ENCODE measurements at places on chromosomes 16 and 17. TPM values are rescaled to one million over a fixed set of nuclear protein-coding genes. Genes with fewer than 3 reads are reported as not detected.

DNA sequence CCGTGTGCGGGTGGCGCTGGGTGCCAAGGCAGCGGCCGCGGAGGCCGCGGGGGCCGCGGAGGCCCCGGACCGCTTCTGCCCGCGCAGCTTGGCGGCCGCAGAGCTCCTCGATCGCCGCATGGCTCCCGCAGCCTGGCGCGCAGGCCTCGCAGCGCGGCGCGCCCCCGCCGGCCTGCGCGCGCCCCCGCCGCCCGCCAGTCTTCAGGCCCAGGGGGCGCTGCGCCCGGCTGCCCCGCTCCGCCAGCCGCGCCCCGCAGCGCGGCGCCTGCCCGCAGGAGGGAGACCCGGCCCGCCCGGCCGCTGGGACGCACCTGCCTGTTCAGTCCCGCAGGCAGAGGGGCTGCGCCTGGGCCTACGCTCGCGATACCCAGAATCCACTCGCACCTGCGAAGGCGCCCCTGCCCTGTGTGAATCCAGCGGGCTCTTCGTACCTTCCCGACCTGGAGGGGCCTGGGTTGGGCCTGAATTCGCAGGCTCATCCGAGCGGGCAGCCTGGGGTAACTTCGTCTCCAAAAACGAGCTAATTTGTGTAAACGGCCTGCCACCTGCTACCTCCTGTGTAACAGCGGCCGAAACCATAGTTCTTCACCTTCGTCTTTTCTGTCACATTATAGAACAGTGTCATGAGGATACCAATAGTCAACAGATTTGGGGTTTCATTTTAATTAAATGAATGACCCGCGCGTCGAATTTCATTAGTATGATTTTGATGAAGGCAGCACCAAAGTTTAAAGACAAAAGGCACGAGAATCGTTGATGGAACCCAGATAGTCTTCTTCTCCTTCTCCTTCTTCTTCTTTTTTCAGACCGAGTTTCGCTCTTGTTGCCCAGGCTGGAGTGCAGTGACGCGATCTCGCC is at the start of gene CENPV:
Gene CENPV, minus strand, starts transcription at position 153 of the 858 bp plus-strand sequence. Its CDS starts 33 bp downstream, at position 120.
- peak; percentile 50 for DNase-seq

The CCL13 gene
- total RNA-seq = 5.4 TPM

GRCh38 chr17:43410557-43411368 is 12.0 kb downstream of the ARL4D start:
- no peak for DNase-seq

GRCh38 chr17:49989518-49989880 is 5.5 kb downstream of the DLX3 start:
- DNase-seq = no peak

DNA sequence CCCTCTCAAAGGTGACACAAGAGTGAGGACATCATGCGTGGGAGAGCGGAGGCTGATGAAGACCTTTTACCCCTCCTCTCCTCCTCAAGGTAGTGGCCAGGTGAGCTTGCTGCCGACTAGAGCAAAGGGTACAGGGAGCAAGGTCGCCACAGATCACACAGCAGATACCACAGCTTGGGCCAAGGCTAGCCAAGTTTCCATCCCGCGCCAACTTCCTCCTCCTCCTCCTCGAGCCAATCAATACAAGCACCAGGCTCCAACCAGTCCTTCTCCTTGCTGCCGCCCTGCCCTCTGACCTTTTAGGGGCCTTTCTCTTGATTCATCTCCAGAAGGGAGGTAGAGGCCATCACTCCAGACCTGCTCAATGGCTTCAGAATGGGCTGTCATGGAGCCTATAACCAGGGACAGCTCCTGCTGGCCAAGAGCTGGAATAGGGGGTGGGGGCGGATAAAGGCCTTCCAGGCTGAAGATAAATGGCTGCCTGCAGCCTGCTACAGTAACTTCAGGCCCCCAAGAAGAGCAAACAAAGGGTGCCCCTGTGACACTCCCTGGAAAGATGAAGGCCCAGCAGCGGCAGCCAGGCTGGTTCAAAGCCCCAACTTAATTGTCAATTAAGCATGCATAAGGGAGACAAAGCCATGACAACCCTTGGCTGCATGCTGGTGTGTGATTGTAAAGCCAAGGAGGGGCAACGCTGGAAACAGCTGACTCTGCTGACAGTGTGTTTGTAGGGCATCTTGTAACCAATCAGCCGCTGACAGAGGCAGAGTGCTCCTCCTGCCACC is 17.8 kb downstream of the HNF1B start:
- DNase-seq = no peak

- DNase-seq = no peak
Measured at GRCh38 chr17:47872651-47873161, 21.7 kb upstream of the SP6 start.

DNA sequence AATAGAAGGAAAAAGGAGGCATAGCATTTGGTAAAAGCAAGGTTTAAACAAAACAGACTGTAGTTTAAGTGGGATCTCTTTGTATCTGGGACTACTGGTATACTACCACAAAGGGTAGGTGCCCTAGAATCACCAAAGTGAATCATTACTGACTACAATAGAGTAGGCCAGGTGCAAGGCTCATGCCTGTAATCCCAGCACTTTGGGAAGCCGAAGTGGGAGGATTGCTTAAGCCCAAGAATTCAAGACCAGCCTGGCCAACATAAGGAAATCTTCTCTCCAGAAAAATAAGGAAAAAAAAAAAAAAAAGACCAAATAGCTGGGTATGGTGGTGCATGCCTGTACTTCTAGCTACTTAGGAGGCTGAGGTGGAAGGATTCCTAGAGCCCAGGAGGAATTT is 60.8 kb upstream of the CORO6 start:
- DNase-seq = no peak

The KCNH6 gene
- not detected for total RNA-seq

The KRTAP2-3 gene
- not detected for total RNA-seq

- DNase-seq = peak; percentile 93
Measured at GRCh38 chr16:27313422-27314160, at the start of gene IL4R. Gene IL4R, plus strand, starts transcription at chr16:27313974. Its CDS starts 26,230 bp downstream, at chr16:27340204.

GRCh38 chr16:48879223-48880122 is 269.5 kb upstream of the N4BP1 start:
- DNase-seq = no peak

The ABCA9 gene
- 25.1 TPM for total RNA-seq

DNA sequence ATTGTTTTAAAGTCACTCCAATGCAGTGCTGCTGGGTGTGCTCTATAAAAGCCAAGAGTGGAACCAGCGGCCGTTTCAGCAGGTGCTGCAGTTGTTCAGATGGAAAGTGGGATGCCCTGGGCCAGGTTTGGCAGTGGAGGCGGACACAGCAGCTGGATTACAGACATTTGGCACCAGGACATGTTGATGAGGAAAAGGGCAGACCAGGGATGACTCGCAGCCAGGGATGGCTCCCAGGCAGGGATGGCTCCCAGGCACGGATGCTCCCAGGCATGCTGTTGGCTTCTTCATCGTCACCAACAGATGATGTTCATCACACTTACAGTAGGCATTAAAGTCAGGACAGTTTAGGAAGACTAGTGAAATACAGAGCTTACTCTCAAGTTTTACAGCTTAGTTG is 10.0 kb downstream of the GAN start:
- DNase-seq = no peak

DNA sequence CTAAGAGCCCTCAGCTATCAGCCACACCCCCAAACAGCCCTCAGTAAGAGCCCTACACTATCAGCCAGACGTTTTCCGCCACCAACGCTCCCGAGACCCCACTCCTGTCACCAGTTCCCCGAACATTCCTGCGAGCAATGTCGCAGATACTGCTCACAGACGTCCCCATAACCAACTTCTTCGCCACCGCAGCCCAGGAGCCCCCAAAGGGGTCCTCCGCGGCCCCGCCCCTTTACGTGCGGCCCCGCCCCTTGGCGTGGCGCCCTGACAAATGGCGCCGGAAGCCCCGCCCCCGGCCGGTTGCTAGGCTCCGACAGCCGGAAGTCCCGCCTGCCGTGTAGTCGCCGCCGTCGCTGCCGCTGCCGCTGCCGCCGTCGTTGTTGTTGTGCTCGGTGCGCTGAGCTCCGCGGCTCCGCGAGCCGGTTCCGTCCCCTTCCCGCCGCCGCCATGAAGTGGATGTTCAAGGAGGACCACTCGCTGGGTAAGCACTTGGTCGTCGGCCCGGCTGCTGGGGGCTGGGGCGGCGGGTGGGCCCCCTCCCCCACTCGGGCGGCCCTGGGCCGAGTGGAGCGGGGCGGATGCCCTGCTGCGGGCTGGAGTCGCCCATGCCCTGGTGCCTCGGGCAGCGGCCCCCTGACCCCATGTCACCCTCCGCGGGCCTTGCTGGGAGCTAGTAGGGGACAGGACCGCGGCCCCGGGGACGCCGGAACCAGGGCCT is at the start of gene GABARAPL2:
Gene GABARAPL2, plus strand, starts transcription at position 340 of the 718 bp plus-strand sequence. Its CDS starts 108 bp downstream, at position 448.
- DNase-seq = peak; percentile 94

DNA sequence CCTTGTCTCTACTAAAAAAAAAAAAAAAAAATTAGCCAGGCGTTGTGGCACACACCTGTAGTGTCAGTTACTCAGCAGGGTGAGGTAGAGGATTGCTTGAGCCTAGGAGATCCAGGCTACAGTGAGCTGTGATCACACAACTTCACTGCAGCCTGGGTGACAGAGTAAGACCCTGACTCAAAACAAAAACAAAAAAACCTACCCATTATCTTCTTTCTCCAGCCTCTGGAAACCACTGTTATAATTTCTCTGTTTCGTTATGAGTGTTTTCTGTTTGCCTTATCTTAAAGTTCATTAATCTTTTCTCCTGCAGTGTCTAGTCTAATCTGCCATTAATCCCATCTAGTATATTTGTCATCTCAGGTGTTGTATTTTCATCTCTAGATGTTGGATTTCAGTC is 18.6 kb upstream of the CLTC start:
- DNase-seq = no peak

DNA sequence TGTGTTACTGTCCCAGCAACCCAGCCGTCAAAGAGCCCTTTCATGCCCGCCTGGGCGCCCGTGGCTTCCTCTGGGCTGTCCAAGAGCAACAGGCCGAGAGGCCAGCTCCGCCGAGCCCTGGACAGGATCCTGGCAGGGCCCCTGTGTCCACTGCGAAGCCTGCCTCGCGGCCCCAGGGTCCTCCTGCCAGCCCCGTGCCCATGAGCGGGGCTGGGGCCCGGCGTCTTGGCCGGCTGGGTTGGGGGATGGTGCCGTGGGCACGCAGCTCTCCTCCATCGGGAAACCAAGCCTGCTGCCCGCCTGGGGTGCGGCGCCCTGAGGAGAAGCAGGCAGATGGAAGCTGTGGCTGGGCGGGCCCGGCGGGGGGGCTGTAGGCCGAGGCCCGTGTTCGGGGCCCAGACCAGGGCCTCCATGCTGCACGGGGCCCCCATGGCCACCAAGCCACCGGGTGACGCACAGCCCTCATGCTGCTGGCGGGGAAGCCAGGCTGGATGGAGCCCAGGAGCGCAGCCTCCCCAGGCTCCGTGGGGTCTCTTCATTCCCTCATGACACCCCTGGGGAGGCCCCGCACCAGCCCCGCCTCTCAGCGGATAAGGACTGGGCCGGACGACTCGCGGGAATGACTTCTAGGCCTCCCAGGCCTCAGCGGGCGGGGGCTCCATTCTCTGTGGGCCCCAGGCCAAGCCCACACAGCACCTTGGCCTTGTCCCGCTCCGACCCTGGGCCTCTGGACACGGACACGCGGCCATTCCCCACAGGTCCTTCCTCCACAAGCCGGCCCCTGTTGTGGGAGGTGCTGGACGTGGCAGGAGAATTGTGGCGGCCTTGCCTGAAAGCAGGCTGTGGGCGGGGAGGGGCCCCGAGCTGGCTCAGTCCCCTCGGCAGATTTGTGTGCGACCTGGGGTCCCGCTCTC is at the start of gene C1QTNF8:
Gene C1QTNF8, minus strand, starts transcription at position 76 of the 914 bp plus-strand sequence. CDS start 1,322 bp downstream, outside the sequence.
- peak; percentile 76 for DNase-seq

DNA sequence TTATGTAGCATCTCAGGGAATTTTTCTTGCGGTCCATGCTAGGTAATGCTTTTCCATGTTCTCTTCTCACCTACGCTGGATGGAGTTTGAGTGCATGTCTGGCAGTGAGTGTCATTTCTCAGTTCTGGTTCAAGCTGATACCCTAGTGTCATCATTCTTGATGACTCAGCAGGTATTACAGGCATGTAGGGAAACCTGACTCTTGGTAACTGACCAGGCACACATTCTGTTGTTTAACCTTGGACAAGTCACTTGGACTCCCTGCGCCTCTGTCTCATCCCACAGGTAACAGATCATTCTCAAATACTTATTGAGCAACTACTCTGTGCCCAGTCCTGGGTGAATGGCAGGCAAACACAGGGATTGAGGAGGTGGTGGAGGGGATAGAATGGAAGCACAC is 6.8 kb upstream of the RBFOX1 start:
- no peak for DNase-seq

DNA sequence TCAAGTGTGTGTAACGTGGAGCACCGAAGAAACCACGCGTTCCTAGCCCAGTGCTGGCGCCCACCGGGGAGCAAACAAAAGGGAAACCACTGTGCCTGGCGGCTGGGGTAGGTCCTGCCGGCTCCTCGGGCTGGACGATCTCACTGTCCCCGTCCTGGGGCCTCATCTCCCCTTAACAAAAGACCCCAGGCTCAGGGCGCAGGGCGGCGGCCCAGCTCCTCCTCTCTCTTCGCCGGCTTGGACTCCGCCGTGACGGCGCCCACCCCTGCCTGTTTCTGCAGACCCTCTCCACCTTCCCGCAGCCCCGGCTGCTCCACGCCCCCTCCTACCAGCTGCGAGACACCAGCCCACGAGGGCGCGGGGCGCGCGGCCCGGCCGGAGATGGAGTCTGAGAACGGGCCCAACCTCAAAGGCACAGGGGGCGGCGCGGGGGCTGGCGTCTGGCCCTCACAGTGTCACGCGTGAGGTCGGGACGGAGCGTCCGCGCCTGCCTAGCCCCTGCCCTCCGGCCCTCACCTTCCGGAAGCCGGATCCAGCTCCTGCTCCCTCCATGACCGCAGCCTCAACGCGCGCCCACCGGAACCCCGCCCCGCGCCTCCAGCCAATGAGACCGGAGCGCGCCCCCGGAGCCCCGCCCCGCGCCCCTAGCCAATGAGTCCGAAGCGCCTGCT is at the start of gene CENPX:
Gene CENPX, minus strand, starts transcription at position 569 of the 671 bp plus-strand sequence. Its CDS starts 17 bp downstream, at position 552.
- DNase-seq = no peak

- no peak for DNase-seq
Measured at GRCh38 chr16:59212492-59213024, 478.4 kb upstream of the GOT2 start.

The PITPNM3 gene
- 1.8 TPM for total RNA-seq

DNA sequence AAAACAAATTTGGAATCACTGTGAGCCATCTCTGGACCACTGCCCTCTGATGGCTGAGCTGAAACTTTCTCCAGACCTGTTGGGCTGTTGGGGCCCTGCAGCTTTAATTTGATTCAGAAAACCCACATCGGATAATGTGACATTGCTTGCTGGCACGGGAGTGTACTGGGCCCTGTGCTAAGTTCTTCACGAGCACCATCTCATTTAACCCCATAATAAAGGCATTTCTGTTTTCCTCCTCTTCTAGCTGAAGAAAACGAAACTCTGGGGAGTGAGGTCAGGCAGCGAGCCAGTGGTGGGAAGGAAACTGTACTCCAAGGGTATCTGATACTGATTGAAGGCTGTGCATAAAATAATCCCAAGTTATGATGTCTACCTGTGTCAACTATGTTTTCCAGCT is 34.5 kb upstream of the TNRC6A start:
- DNase-seq = no peak

- no peak for DNase-seq
Measured at GRCh38 chr16:19017179-19017578, 33.4 kb downstream of the TMC7 start.

The SRCIN1 gene
- total RNA-seq = 0.99 TPM

All from aorta (tissue), 5 donors.